Retinal pigment epithelial cell (primary cell): ENCODE measurements at places on chromosomes 12 and 14.

- no peak for DNase-seq
Observed at GRCh38 chr12:66960704-66961690, 282.1 kb upstream of the GRIP1 start.

GRCh38 chr12:76899522-76899921 lies 20.7 kb upstream of the CSRP2 start:
- DNase-seq, result no peak

- no peak for DNase-seq
Observed at GRCh38 chr12:67515679-67516340, 132.7 kb upstream of the DYRK2 start.

DNA sequence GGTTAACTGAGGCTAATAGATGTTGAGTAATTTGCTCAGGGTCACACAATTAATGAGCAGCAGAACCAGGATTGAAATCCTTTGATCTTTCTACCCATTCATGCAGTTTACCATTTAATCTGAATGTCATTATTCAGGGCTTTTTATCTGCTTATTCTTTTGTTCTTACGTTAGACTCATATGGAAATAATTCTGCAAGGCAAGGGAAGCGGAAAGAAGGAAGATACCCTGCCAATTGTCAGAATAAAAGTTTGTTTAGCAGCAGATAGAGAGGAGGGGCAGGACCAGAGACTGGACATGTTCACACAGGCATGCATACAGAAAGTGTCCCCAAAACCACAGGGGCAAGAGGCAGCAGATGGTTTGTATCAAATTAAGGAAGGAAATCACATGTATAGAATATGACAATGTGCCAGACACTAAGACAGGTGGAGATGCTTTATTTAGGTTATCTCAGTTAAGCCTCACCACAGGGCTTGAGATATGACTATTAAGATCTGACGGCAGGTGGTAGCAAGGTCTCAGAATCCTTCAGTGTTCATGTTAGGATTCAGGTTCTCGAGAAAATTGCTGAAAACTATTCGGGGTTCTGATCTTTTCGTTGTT lies 29.8 kb downstream of the BRMS1L start:
- DNase-seq, result no peak

DNA sequence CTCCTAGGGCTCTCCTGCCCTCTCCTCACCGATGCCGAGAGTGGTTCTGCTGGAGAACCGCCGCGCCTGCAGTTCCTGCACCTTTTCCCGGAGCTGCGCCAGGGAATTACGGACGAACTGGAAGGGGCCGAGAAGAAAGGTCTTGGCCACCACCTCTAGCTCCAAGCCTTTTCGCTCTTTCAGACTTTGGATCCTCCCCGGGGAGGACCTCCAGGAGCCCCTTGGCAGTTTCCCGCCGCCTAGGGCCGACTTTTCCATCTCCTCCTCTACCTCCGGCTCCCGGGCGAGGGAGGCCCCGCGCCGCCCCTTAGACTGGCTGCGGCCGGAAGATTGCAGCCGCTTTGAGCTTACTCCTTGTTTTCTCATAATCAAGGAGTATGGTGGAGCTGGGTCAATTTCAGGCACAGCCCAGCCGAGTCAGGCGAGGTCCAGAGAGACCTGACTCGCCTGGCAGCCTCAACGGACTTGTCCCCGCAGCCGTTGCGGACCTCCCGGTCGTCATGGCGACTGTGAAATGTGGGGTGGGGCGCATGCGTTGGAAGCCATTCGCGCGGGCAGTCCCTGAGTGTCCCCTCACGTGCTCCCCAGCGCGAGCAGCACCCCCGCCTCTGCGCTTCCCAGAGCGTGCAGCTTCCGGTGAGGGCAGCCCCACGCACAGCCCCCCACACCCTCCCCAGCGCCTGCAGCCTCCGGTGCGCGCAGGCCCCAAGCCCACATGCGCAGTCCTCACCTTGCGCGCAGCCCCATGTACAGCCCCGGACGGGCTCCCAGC lies at the start of gene DPY19L2:
Gene DPY19L2 (minus strand): TSS at position 466 of the 772 bp plus-strand sequence. CDS start 100 bp downstream, at position 366.
- DNase-seq, result peak; percentile 18

GRCh38 chr12:80872053-80872452 lies 65.7 kb downstream of the LIN7A start:
- DNase-seq, result no peak

DNA sequence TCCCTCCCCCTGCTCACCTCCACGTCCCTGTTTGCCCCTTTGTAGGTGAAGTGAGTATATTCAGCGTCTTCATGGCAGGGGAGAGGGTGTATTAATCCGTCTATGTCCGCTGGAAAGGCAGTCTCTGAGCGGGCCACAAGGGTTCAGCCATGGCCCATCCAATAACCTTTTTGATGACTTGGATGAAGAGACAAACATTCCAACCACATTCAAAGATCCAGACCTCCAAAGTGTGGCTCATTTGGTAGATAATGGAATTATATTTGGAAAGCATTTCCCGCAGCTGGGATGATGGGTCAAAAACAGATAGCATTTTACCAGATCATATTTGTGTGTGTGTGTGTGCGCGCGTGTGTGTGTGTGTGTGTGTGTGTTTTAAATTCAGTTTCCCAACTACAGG lies 345.9 kb downstream of the DPF3 start:
- no peak for DNase-seq

DNA sequence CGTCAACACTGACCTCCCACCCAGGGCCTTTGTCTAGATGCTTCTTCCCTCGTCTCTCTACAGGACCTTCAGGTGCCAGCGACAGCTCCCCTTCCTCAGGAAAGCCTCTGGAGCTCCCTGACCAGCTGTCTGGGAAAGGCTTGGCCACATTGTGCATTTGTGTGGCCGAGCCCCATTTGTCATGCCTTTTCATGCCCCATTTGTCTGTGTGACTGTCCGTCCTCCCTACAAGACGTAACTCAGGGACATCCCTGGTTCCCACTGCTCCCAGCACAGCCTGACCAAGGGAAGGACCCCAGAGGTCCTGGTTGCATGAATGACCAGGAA lies 23.8 kb downstream of the ZFYVE21 start:
- no peak for DNase-seq

GRCh38 chr12:99287136-99287535 lies 360.4 kb upstream of the GARIN6 start:
- DNase-seq, result no peak

- no peak for DNase-seq
Observed at GRCh38 chr14:36485773-36486172, 34.3 kb downstream of the NKX2-1 start.

DNA sequence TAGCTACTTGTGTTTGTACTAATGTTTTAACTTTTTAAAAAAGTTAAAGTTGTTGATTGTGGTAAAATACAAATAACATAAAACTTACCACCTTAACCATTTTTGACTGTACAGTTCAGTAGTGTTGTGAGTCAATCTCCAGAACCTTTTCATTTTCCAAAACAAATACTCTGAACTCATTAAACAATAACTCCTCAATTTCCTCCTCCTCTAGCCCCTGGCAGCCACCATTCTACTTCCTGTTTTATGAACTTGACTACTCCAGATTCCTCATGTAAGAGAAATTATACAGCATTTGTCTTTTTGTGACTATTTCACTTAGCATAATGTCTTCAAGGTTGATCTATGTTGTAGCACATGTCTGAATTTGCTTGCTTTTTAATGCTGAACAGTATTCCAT lies 299.1 kb upstream of the AMIGO2 start:
- DNase-seq, result no peak

- DNase-seq, result no peak
Observed at GRCh38 chr14:50974118-50974517, 29.8 kb upstream of the PYGL start.
